ENCODE measurements at places on chromosomes 5 and 9.
A peak's percentile ranks its signal among the peaks of the same experiment; 100 is the strongest.

GRCh38 chr9:12922224-12922866 lies 147.5 kb downstream of the LURAP1L start:
- DNase-seq = no peak

DNA sequence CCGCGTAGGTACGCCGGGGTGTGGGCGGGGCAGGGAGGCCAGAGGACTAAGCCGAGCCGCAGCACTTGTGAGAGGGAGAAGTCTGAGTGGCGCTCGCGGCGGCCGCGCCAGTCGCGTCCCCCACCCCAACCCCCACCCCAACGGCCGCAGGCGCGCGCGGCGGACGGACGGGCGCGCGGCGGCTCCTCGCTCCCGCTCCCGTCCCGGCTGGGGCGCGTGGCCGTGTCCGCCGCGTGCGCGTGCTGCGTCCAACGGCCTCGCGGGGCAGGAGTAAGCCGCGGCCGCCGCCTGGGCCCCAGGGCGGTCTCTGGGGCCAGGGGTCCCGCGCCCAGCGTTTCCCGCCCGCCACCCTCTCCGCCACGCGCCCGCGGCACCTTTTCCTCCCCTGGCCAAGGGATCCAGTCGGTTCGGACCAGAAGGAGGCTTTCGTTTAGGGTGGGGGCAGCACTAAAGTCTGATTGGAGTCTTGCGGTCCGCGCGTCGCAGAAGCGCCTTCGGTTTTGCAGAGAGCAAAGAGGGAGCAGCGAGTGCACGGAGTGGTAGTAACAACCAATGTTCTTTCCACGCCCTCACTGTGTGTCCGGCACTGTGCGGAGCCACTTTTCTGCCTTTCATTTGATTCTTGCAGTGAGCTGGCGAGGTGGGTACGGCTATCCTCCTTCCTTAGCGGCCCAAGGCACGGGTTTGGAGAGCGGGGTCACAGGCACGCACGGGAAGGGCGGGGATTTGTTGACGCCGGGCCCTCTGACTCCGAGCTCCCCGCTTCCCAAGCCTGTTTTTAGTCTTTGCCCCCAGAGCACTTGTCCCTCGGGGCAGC lies 483 bp downstream of the G3BP1 start:
- peak; percentile 26 for DNase-seq

GRCh38 chr9:123679330-123679987 lies 250.5 kb downstream of the DENND1A start:
- DNase-seq = peak; percentile 11

- peak; percentile 19 for DNase-seq
These were observed 61.8 kb downstream of the TLE4 start for GRCh38 chr9:79633558-79633957.

GRCh38 chr9:72986522-72987116 lies 33.8 kb upstream of the ALDH1A1 start:
- no peak for DNase-seq

- DNase-seq = no peak
These were observed 26.6 kb downstream of the MORN5 start for GRCh38 chr9:122186301-122186700.

DNA sequence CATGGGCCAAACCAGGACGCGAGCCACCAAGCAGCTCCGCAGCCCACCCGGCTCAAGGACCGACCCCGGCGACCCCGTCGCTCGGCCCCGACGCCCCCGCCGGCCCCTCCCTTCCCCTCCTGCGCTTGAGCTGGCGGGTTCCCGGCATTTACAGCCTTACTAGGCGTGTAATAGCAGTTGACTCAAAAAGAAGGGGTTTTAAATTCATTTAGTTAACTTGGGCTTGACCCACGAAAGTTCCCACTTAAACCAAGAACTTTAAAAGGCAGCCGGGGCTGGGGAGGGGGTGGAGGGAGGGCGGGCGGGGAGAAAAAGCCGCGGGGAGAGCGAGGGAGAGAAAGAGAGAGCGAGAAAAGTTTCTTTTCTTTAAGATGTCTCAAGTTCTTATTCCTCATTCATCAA lies 636 bp downstream of the PRDM12 start:
- no peak for DNase-seq

DNA sequence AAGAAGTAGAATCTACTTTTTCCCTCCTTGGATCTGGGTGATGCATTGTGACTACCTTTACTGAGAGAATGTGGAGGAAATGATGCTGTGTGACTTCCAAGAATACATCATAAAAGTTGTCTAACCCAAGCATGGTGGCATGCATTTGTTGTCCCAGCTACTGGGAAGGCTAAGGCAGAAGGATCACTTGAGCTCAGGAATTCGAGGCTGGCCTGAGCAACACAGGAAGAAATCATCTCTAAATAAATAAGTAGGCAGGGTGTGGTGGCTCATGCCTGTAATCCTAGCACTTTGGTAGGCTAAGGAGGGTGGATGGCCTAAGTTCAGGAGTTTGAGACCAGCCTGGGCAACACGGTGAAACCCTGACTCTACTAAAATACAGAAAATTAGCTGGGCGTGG lies 143.2 kb upstream of the VLDLR start:
- no peak for DNase-seq

DNA sequence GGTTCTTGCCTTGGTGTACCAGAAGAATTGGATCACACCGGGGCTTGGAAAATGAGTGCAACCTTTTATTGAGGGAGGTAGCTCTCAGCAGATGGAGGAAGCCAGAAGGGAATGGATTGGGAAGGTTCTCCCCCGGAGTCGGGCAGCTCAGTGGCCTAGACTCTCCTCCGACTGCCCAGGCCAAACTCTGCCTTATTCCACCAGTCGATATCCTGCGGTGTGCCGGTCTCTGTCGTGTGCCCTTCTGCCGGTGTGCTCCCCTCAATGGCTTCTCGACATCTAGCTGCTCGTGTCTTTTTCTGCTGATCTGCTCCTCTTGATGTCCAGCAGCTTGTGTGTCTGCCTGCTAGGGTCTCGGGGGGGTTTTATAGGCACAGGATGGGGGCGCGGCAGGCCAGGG lies 87.4 kb upstream of the CCL21 start:
- DNase-seq = no peak

- DNase-seq = no peak
These were observed 13.5 kb downstream of the SH3GLB2 start for GRCh38 chr9:129014608-129015007.

DNA sequence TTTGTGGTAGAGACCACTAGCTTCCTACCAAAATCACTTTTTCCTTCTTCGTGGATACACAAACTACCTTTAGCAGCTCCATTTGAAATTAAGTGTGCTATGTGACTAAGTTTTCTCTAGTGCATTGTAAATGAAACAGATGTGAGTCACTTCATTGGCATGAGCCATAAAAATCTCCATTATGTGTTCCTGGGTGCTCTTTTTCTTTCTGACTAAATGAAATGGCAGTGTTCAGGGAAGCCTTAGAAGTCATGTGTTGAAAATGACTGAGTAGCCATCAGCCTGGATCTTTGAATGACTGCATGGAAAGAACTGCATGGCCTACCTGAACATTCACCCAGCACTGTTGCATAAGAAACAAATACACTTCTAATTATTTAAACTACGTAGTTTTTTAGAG lies 107.9 kb downstream of the NDUFAF2 start:
- DNase-seq = no peak

GRCh38 chr9:75540185-75540584 lies 350.3 kb upstream of the PCSK5 start:
- DNase-seq = no peak

DNA sequence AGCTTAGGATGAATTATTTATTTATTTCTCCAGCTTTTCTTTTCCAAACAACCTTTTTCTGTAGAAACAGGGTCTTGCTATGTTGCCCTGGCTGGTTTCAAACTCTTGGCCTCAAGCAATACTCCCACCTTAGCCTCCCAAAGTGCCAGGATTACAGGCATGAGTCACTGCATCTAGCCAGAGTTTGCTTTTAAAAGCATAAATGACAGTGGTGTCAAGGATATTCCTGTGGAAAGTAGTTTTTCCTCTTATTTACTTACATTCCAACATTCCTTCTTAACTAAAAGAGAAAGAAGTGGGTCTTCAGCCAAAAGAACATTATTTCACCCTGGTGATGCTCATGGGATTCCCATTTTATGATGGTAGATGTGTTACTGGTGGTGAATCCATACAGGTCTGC lies 62.4 kb downstream of the GRIA1 start:
- no peak for DNase-seq

DNA sequence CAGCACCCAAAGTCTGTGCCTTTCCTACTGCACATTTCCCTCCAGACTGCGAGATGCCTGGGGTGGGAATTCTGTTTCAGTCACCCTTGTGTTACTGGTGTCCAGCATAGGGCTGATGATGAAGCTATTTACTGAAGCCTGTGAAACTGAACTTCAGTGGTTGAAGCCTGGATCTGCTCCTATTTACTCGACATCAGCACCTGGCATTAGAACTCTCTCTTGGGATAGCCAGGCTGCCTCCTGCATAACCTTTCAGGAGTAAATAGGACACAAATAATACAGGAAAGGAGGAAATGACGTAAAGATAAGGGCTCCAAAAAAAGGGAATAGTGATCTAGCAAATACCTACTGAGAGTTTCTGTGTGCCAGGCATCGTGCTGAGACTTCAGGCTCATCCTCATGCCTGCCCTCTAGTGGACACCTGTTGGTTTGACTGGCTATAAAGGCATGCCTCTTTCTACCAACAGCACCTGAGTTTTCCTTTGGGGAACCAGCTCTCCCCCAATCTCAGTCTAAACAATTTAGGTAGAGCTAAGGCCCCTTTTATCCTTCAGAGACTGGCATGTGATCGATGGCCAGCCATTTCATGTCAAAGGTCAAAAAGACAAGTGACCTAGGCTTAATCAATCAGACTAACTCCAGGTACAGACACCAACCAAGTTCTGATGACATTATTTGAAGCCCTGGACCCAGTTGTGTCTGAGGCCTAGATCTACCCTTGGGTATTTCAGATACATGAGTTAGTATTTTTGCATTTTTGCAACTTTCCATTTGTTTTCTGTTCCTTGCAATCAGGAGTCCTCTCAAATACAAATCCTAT lies 192.1 kb upstream of the TRIM32 start:
- DNase-seq = peak; percentile 11

DNA sequence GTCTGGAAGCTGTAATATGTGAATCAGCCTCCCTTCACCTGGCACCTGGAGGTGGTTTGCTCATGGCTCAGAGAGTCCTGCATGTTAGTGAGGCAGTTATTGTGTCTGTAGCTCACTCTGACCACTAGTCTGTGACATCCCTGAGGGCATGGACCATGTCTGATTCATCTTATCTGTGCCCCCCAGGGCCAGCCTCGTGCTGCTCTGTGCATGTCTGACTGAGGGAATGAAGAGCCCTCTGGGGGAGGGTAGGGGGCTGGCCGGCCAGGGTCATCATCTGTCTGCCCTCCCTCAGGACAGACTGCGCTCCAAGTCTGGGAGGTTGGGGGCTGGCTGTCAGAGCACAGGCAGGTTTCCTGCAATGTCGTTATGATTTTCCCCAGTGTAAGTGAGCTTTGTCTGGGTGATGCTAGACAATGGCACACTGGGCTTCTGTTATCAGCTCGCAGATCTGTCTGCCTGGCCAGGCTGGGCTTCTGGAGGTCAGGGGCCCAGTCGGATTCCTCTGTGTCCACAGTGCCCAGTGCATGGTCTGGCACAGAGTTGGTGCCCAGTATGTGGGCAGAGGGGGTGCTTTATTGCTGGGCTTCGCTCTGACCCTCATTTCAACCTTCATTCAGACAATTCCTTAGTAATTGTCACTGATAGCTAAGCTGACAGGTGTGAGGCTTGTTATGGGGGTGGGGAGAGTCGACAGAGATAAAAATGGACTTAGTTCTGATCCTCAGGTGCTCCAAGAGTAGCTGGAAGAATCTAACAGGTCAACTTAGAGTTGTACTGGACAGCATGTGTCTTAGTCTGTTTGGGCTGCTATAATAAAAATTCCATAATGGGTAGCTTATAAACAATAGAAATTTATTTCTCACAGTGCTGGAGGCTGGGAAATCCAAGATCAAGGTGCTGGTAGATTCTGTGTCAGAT lies 85.7 kb upstream of the SHB start:
- no peak for DNase-seq

- no peak for DNase-seq
These were observed 1.5 kb upstream of the TOR1B start for GRCh38 chr9:129801504-129801903.
